ENCODE measurements at places on chromosomes 1 and 21.

DNA sequence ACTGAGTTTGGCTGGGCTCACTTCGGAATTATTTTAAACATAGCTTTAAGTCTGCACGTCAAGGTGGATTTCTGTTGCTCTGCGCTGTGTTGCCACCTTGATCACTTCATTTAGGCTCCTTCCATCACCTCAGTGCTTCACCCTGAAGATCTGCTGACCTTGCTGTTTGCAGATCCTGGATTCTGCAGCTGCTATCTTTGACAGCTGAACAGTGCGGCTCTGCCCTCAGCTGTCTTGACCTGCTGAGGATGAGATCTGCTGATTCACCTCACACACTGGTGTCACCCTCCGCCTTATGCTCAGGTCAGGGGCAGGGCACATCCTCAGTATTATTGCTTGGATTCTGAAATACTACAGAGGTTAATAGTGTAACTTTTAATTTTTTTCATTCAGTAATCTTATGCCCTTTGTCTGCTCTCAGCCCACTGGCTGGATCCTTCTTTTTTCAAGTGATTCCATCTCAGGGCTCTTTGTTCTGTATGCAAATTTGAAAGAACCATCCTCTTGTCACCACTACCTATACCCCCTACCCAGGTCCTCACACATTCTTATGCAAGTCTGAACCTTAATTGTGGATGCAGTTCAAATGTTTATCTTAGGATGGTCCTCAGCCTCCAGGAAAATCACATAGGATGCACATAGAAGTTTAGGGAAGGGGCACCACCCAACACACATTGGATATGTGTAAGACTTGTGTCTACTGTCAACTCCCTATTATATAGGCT, 364.0 kb downstream of the OLFM3 start:
- DNase-seq, result no peak

DNA sequence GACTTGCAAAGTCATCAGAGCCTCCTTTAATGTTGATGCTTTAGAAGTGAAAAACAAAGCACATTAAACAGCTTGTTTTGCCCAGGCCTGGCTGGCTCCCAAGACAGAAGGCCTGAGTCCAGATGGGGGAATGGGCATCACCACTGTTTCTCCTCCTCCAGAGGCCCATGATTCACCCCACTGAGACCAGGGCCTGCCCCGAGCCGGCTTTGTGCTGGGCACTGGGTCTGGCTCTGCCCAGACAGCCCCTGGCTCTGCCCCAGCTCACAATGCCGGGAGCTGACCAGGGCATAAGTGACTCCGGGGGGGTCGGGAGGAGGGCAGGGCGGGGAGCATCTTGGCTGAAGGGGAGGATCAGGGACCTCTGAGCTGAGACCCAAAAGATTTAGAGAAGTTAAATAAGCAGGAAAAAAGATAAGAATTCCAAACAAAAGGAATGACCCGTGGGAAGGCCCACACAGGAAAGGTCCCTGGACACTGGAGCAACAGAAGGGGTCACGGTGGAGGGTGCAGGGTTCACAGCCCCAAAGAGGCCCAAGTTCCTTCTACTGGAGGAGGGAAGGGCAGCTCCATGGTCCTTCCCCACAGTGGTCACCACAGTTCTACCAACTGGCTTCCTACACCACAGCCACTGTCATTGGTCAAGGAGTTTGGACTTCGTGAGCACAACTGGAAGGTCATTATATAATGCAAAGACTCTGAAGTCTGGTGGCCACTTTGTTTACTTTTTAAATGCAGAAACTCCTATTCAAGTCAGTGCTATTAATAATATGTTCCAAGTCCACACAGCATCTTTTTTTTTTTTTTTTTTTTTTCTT, 5.5 kb downstream of the C2CD2 start:
- DNase-seq, result no peak

DNA sequence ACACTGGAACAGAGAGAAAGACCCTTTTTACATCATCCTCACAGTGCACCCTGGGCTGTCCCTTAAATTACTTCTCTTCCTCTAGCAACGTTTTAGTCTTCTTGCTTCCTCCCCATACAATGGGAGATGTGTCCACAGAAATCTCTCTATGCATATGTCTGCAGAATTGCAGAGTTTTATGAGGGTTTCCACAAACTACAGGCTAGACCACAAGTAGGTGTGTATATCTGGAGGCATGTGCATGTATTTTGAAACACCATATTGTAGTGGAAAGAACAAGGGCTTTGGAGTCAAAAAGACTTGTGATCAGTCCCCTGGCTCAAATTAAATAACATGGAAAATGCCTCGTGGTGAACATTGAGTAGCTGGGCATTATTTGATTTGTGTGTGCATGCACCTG, 121.3 kb upstream of the IPO9 start:
- DNase-seq, result no peak

- DNase-seq, result no peak
Measured at GRCh38 chr1:232170909-232171308, 459.0 kb downstream of the SIPA1L2 start.

DNA sequence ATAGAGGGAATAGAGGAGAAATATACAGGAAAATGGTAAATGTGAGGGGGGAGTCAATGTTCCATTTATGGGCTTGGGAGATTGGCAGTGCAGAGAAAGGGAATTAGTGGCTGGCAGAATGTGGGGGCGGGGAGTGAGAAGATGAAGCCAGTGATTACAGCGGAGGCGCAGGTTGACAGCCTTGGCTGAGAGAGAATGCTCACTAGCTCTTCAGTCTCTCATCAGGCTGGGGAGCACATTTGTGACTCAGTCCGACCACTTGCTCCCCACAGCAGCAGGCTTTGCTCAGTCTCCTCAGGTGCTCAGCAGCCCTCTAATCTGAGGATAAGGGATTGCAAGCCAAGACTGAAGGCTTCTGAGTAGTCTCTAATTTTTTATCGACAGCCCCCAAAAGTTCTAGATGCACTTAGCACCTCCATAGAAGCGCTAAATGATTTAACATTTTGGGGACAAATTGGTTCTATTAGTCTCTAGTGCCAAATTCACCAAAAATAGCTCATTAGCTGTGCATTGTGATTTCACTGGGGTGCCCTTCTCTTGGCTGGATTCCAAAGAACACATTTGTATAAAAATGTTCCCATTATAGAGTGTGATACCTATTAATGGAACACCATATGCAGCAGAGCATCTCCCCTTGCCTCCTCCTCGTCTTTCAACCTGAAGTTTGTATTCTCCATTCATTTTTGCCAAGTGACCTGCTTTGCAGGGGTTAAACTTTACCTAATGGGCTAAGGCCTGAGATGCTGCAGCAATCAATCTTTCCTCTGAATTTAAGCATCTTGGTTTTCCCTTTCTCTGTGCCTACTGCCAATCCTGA, 191.8 kb downstream of the ZNF326 start:
- no peak for DNase-seq
